NCI-H1436 treated with DMSO at 0.1 percent for 48 hours (cell line): ENCODE measurements at places on chromosomes 12 and 14.

- DNase-seq: no peak
These were observed 77.4 kb upstream of the ALG10 start for GRCh38 chr12:33944703-33945437.

GRCh38 chr14:20631023-20631879, 10.2 kb downstream of the OR6S1 start:
- DNase-seq: no peak

DNA sequence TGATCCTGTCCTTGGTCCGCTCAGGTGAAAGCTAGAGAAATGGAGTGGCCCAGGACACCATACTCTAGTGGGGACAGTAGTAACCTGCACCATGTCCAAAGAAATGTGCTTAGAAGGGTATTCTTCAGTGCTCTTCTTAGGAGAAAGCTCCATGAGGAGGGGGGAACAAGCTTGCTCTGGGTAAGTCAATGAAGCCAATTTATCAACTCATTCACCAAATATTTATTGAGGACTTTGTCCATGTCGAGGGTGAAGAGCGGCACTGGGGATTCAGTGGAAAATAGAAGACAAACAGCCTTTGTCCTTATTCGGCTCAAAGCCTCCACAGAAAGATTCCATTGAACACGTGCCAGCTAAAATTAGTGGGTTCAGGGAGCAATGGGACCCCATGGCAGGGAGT, 677.8 kb downstream of the BCL11B start:
- DNase-seq: no peak

DNA sequence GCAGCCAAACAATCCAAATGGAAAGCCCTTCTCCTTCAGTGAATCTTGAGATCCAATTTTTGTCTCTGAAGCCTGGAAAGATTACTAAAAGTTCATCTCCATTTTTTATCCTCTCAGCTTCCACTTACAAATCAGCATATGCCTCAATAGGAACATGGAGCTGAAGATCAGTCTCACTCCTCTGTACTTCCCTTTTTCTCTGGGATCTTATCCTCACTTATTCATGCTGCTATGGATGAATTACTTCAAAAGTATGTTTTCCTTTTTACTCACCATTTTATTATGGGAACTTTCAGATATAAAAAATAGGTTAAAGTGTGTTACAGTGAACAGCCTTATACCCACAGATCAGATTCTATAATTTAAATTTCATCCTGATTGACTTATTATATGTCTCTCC, 14.4 kb upstream of the NTF3 start:
- no peak for DNase-seq

GRCh38 chr12:113896194-113896593, 69.9 kb downstream of the RBM19 start:
- no peak for DNase-seq

- DNase-seq: no peak
These were observed 37.4 kb upstream of the WSCD2 start for GRCh38 chr12:108091679-108092051.
